T follicular helper cell (primary cell): ENCODE measurements at places on chromosomes 7 and 10.

- no peak for DNase-seq
These were observed 87.0 kb downstream of the SUGCT start for GRCh38 chr7:40221836-40222235.

GRCh38 chr10:31477584-31477983 lies 158.6 kb downstream of the ZEB1 start:
- DNase-seq, result no peak

GRCh38 chr10:74925708-74926107 lies 99.3 kb downstream of the KAT6B start:
- DNase-seq, result no peak

DNA sequence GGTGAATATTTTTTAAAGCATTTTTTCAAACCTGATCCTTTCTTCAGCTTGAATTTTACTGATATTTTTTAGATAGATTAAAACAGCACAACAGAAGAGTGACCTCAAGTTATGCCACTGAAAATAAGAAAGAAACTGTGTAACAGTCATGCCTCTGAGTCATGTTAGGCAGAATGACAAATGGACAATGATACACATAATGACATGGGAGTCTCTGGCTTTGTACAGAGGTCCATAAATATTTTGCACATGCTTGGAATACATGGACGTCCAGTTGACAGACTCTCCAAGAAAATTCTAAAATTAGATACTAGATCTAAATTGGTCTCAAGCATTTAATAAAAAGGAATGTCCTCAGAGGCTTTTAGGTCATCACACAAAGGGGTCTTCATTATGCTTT lies 21.9 kb upstream of the SEMA3A start:
- DNase-seq, result no peak

- no peak for DNase-seq
These were observed 73.4 kb upstream of the CUX1 start for GRCh38 chr7:101743995-101744360.
